ENCODE measurements at places on chromosomes 12 and 14. TPM values are rescaled to one million over a fixed set of nuclear protein-coding genes. Genes with fewer than 3 reads are reported as not detected.

- H3K27ac ChIP-seq: no peak overlapping the region
- no peaks in the 10 kb centered on the region for H3K36me3 ChIP-seq
- H3K27me3 ChIP-seq: no peaks in the 10 kb centered on the region
- no peak for DNase-seq
- no peak overlapping the region for H3K4me3 ChIP-seq
- H3K4me1 ChIP-seq: no peaks in the 10 kb centered on the region
Observed at GRCh38 chr14:20707622-20708021, 19.1 kb downstream of the ANG start.

- no peak overlapping the region for H3K27ac ChIP-seq
- no peaks in the 10 kb centered on the region for H3K4me1 ChIP-seq
- DNase-seq: no peak
- H3K27me3 ChIP-seq: no peaks in the 10 kb centered on the region
- H3K36me3 ChIP-seq: no peaks in the 10 kb centered on the region
Observed at GRCh38 chr14:57769863-57770523, 95.9 kb downstream of the SLC35F4 start.

GRCh38 chr14:54503486-54503885 is 6.2 kb upstream of the CGRRF1 start:
- H3K27me3 ChIP-seq: no peaks in the 10 kb centered on the region
- no peak overlapping the region for H3K27ac ChIP-seq
- H3K36me3 ChIP-seq: no peaks in the 10 kb centered on the region
- H3K4me3 ChIP-seq: no peak overlapping the region
- DNase-seq: no peak
- no peaks in the 10 kb centered on the region for H3K4me1 ChIP-seq

GRCh38 chr12:53221203-53222080 is 10.6 kb downstream of the RARG start:
- H3K27me3 ChIP-seq: no peaks in the 10 kb centered on the region
- peak overlapping the region; percentile 99 for H3K27ac ChIP-seq
- H3K36me3 ChIP-seq: no peaks in the 10 kb centered on the region

DNA sequence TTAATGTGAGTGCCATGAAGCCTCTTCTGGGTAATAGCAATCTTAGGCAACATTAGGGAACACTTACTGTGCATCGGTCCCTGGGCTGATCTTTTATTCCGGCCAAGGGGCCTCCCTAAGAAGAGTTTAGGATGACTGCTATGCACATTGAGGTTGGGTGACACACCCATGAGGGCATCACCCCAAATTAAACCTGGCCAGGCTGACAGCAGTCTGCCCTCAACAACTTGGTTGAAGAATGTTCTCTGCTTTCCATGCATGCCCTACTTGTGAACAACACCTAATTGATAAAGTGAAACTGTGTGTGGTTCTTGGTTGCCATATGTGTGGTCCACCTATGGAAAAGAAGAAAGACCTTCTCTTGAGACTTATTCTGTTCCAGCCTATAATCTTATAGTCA is 1098.0 kb downstream of the BCL11B start:
- no peak for DNase-seq
- H3K27ac ChIP-seq: no peak overlapping the region
- H3K36me3 ChIP-seq: no peaks in the 10 kb centered on the region
- no peaks in the 10 kb centered on the region for H3K27me3 ChIP-seq
- H3K4me3 ChIP-seq: no peak overlapping the region
- no peaks in the 10 kb centered on the region for H3K4me1 ChIP-seq

GRCh38 chr12:27486961-27487360 is 37.0 kb upstream of the PPFIBP1 start:
- DNase-seq: no peak
- H3K4me1 ChIP-seq: no peaks in the 10 kb centered on the region
- H3K27me3 ChIP-seq: no peaks in the 10 kb centered on the region
- H3K4me3 ChIP-seq: no peak overlapping the region
- H3K36me3 ChIP-seq: no peaks in the 10 kb centered on the region
- no peak overlapping the region for H3K27ac ChIP-seq

DNA sequence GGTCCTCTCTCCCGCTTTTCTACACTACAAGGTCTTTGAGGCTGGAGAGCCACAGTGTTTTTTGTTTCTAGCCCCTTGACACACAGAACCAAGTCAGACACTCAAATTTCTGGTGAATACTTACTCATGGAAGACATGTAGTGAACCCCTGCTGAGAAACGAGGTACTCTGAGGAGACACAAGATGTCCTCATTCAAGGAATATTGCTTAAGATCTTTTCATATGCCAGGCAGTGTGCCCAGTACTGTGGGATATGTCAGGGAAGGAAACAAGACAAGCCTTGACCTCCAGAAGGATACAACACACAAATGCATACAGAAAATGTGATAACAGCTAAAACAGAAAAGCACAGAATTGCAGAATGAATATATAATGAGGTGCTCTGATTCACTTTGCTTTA is 75.9 kb downstream of the TMTC1 start:
- H3K27ac ChIP-seq: no peak overlapping the region
- H3K4me1 ChIP-seq: no peaks in the 10 kb centered on the region
- H3K4me3 ChIP-seq: no peak overlapping the region
- H3K36me3 ChIP-seq: no peaks in the 10 kb centered on the region
- H3K27me3 ChIP-seq: no peaks in the 10 kb centered on the region
- no peak for DNase-seq

DNA sequence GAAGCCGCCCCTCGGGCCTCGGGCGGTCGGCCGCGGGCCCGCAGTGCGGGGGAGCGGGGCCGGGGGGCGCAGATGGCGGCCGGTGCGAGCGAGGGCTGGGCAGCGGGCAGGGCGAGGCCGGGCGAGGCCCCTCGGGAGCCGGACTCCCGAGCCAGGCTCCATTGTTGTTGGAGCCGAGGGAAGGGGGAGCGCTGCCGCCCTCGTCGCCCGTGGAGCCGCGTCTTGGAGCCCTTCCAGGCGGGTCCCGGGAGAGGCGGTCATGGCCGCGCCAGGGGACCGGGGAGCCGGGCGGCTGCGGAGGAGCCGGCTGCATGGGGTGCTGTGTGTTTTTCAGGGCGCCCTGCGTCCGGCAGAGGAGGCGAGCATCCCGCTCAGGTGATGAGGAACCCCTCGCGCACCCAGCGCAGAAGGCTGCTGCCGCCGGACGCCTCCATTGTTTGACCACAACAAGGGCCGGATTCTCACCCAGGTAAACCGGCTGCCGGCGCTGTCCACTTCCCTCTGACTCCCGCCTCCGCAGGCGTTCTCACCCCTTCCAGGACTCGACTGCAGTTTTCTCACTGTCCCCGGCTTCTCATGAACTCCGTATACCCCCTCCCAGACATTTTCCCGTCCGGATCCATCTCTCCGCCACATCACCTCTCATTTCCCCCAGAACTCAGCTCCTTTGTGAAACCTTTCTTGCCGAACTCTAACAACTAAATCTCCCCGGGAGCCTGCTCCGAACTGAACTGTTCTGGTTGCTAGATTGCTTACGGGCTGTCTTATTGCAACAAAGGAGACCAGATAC is 732 bp downstream of the ZNF664 start:
- no peaks in the 10 kb centered on the region for H3K27me3 ChIP-seq
- no peaks in the 10 kb centered on the region for H3K36me3 ChIP-seq
- DNase-seq: peak; percentile 27
- no peaks in the 10 kb centered on the region for H3K4me1 ChIP-seq
- peak overlapping the region; percentile 99 for H3K27ac ChIP-seq
- peak overlapping the region; percentile 75 for H3K4me3 ChIP-seq

DNA sequence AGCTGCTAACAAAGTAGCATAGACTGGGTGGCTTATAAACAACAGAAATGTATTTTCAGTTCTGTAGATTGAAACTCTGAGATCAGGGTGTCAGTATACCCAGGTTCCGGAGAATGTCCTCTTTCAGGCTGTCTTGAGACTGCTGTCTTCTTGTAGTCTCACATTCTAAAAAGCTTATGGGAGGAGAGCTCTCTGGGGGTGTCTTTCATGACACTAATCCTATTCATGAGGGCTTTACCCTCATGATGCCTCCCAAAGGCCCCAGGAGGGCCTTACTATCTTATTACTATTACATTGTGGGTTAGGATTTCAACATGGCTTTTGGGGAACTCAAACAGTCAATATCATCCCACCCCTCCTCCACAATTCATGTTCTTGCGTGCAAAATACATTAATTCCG is 94.3 kb downstream of the AEBP2 start:
- no peak overlapping the region for H3K4me3 ChIP-seq
- DNase-seq: no peak
- no peaks in the 10 kb centered on the region for H3K27me3 ChIP-seq

DNA sequence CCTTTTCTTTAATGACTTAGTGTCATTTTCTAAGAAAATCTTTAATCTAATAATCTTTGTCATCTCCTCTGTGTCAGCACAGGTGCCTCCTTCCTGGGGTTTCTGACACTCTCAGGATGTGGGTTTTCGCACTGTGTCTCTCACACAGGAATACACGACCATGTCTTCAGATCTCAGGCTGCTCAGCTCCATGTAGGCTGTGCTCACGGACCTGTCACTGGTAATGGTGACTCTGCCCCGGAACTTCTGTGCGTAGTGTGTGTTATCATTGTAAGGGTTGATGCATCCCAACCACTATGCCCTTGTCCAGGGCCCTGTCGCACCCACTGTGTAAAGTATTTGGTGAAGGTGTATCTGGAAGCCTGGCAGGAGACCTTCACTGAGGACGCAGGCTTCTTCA is 647.8 kb downstream of the TMEM121 start:
- H3K36me3 ChIP-seq: no peaks in the 10 kb centered on the region
- no peaks in the 10 kb centered on the region for H3K4me1 ChIP-seq
- H3K27me3 ChIP-seq: no peaks in the 10 kb centered on the region
- no peak overlapping the region for H3K4me3 ChIP-seq
- H3K27ac ChIP-seq: no peak overlapping the region

DNA sequence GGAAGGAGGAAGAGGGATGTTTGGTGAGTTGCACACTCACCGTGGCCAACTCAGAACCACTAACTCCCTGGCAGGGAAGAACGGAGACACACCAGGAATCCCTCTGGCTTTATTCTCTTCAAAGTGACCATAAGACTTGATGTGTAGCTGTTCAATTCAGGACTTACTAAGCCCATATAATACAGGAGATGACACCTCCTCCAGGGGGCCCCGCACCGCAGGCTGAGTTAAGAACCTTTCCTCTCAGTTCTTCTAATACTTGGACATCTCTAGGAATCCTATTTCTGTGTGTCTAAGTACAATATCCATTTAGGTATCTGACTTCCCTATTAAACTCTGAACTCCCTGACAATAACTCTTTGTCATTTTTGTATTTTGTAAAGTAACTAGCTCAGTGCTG is 49.5 kb downstream of the DCAF4 start:
- H3K27ac ChIP-seq: no peak overlapping the region
- no peaks in the 10 kb centered on the region for H3K36me3 ChIP-seq
- H3K27me3 ChIP-seq: no peaks in the 10 kb centered on the region
- DNase-seq: no peak
- no peaks in the 10 kb centered on the region for H3K4me1 ChIP-seq

Gene GALNT8
- not detected for total RNA-seq

GRCh38 chr12:72264548-72265175 is 7.5 kb upstream of the TRHDE start:
- DNase-seq: no peak
- no peaks in the 10 kb centered on the region for H3K27me3 ChIP-seq
- no peak overlapping the region for H3K27ac ChIP-seq
- H3K36me3 ChIP-seq: no peaks in the 10 kb centered on the region
- no peak overlapping the region for H3K4me3 ChIP-seq
- H3K4me1 ChIP-seq: no peaks in the 10 kb centered on the region

GRCh38 chr14:90308561-90308960 is 23.2 kb downstream of the NRDE2 start:
- no peak for DNase-seq
- no peak overlapping the region for H3K4me3 ChIP-seq
- no peaks in the 10 kb centered on the region for H3K27me3 ChIP-seq
- no peaks in the 10 kb centered on the region for H3K36me3 ChIP-seq

Gene KRT2
- not detected for total RNA-seq

Gene ADCY6
- 10.6 TPM for total RNA-seq

Gene SERPINA3
- 31.6 TPM for total RNA-seq

Gene TCHP
- total RNA-seq: 14.3 TPM

Gene CCDC175
- total RNA-seq: not detected

Gene SLCO1B1
- total RNA-seq: 0.35 TPM

DNA sequence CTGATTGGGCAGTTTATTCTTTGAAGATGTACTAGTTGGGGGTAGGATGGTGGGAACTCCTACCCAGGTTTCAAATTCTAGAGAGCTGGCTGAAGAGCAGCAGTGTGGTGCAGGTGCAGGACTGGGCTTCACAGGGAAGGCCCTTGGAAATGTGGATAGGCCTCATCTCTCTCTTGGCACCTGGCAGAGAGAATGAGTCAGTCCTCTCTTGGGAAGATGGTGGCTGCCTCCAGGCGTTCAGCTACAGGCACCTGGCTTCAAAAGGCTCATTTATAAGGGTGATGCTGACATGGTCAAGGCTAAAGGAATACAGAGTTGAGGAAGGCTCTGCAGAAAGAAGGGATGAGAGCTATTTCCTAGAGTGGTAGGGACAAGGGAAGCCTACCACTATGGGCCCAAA is 179.7 kb upstream of the VASH1 start:
- no peaks in the 10 kb centered on the region for H3K4me1 ChIP-seq
- H3K27me3 ChIP-seq: no peaks in the 10 kb centered on the region

- no peaks in the 10 kb centered on the region for H3K27me3 ChIP-seq
- H3K4me3 ChIP-seq: no peak overlapping the region
- no peaks in the 10 kb centered on the region for H3K4me1 ChIP-seq
- no peak overlapping the region for H3K27ac ChIP-seq
- no peak for DNase-seq
Observed at GRCh38 chr12:84495711-84496110, 416.9 kb downstream of the SLC6A15 start.

DNA sequence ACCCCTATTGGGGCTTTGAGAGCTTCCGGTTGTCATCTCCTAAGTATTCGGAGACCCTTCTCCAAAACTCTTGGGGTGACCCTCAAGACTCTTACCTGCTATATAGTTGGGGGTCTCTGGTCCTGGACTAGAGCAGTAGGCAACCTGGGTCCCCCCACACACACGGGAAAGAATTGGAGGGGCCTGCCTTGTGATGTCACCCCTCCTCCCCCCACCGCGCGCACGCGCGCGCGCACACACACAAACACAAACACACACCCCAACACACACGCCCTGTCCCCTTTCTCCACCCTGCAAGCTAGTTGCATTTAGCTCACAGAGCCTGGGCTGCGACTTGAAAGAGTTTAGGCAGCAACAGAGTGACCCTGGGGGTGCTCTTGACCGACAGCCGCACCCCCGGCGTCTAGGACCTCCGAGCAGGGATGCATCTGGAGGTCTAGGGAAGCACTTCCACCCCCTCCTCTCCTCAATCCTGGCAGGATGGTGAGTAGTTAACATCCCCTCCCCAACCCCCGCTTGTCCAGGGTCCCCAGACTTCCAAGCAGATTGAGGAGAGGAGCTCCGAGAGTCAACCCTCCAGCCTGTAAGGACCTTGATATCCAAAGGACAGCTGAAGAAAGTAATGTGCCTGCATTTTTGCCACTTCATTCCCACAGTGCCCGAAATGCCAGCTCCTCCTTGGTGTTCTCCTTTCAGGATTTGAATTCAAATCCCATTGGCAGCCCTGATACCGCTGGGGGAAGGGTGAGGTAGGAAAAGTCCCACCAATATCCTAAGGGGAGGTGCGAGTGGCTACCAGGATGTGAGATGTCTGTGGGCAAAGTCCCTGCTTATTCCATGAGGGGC is 1.4 kb upstream of the DNAJC14 start:
- H3K27ac ChIP-seq: peak overlapping the region; percentile 95
- no peaks in the 10 kb centered on the region for H3K27me3 ChIP-seq
- peak; percentile 85 for DNase-seq
- H3K4me3 ChIP-seq: peak overlapping the region; percentile 98

Gene SCN8A
- 3.0 TPM for total RNA-seq

Gene BDKRB1
- total RNA-seq: not detected

- no peaks in the 10 kb centered on the region for H3K27me3 ChIP-seq
- no peaks in the 10 kb centered on the region for H3K4me1 ChIP-seq
Observed at GRCh38 chr12:108570743-108571608, 8.6 kb downstream of the ISCU start.

- no peak overlapping the region for H3K4me3 ChIP-seq
- no peak for DNase-seq
- no peaks in the 10 kb centered on the region for H3K27me3 ChIP-seq
- no peaks in the 10 kb centered on the region for H3K4me1 ChIP-seq
Observed at GRCh38 chr14:23910101-23910875, 43.3 kb upstream of the DHRS4 start.

All from uterus (tissue), 4 donors.